Activated CD4-positive, alpha-beta T cell treated with anti-CD3 and anti-CD28 coated beads, Interleukin-2, amount 10 ng/mL, durations not matched to agents 24 days and 14 days (primary cell): ENCODE measurements at places on chromosomes 1 and 21. TPM values are rescaled to one million over a fixed set of nuclear protein-coding genes. Genes with fewer than 3 reads are reported as not detected.

The MSH4 gene
- total RNA-seq: 0.33 and 0.42 TPM in 2 replicates

GRCh38 chr1:57384284-57384683 lies 39.6 kb downstream of the DAB1 start:
- no peak for DNase-seq

GRCh38 chr21:34926803-34927467 lies 122.2 kb downstream of the RUNX1 start:
- DNase-seq: no peak

GRCh38 chr1:48916130-48917069 lies 139.7 kb upstream of the BEND5 start:
- no peak for DNase-seq

- no peak for DNase-seq
These were observed 7.3 kb downstream of the UQCRHL start for GRCh38 chr1:15799928-15800835.

- no peak for DNase-seq
These were observed 558.9 kb downstream of the PTPRC start for GRCh38 chr1:199197695-199198094.

The COL9A2 gene
- 14.5 and 14.6 TPM in 2 replicates for total RNA-seq

The LCE6A gene
- not detected in 2 replicates for total RNA-seq

DNA sequence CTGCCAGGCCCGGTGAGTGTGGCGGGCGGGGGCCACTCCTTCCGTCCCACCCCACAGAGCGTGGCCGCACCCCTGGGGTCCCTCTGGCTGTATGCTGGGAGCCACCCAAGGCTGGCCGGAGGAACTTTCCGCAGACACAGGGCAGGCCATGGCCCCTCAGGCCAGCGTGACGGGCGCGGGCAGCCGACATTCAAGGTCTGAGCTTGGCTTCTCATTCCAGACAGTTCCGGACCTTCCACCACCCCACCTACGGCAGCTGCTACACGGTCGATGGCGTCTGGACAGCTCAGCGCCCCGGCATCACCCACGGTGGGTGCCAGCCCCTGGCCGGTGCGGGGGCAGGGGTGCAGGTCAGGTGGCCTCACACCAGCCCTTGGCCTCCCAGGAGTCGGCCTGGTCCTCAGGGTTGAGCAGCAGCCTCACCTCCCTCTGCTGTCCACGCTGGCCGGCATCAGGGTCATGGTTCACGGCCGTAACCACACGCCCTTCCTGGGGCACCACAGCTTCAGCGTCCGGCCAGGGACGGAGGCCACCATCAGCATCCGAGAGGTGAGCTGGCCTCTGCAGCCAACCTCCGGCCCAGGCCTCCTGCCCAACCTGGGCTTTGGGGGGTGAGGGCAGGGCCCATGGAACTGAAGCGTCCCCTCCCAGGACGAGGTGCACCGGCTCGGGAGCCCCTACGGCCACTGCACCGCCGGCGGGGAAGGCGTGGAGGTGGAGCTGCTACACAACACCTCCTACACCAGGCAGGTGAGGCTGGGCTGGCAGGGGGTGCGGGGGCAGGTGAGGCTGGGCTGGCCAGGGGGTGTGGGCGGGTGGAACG lies 7.3 kb downstream of the SCNN1D start:
- no peak for DNase-seq

DNA sequence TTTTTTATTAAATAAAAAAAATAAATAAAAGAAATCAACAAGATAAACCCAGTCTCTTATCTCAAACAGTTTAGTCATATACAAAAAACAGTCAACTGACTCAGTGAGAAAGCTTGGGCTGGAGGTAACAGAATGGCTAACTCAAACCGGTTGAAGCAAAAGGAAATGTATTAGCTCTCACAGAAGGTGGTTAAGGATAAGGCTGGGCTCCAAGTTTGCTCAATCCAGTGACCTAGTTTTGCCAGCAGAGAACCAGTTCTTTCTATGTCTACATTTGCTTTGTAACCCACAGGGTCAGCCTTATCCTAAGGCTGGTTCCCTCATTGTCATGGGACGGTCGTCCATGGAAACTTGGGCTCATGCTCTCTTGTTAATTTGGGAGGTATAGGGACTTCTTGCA lies 144.5 kb upstream of the L1TD1 start:
- no peak for DNase-seq

GRCh38 chr1:168433238-168433637 lies 110.6 kb downstream of the XCL2 start:
- no peak for DNase-seq

The OR6N1 gene
- not detected in 2 replicates for total RNA-seq

The CFH gene
- 0.16 and 0.17 TPM in 2 replicates for total RNA-seq

DNA sequence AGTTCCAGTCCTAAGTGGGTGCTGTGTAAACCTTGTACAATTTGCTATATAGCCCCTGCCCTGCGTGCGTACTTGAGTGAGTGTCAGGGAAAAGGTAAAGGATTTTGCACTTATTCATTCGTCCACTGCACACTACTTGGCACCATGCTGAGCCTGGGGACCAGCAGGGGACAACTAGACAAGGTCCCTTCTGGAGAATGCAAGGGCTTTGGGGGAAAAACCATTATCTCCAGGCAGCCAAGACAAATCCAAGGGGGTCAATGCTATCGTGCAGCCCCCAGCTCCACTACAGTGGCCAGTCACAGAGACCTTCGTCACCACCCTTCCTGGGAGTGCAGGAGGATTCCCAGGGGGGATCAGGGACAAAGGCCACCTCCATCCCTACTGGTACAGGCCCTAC lies 39.7 kb downstream of the MATN1 start:
- DNase-seq: no peak

- no peak for DNase-seq
These were observed 80.6 kb downstream of the CCDC185 start for GRCh38 chr1:223473601-223474344.

- no peak for DNase-seq
These were observed 244.4 kb downstream of the MATN1 start for GRCh38 chr1:30478799-30479563.

DNA sequence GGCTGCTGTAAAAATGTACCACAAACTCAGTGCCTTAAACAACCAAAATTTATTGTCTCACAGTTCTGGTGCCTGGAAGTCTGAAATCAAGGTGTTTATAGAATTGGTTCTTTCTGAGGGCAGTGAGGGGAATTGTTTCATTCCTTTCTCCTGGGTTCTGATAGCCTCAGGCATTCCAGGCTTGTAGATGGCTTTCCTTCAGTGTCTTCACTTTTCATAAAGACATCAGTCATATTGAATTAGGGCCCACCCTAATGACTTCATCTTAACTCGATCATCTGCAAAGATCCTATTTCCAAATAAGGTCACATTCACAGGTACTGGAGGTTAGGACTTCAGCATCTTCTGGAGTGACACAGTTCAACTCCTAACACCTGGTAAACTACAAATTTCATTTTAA lies 15.0 kb downstream of the CDKN2C start:
- no peak for DNase-seq

The EVI5 gene
- total RNA-seq: 24.6 and 25.8 TPM in 2 replicates
